ENCODE measurements at places on chromosomes 1 and 21.

GRCh38 chr1:11746092-11746491, 10.2 kb downstream of the AGTRAP start:
- DNase-seq = no peak

DNA sequence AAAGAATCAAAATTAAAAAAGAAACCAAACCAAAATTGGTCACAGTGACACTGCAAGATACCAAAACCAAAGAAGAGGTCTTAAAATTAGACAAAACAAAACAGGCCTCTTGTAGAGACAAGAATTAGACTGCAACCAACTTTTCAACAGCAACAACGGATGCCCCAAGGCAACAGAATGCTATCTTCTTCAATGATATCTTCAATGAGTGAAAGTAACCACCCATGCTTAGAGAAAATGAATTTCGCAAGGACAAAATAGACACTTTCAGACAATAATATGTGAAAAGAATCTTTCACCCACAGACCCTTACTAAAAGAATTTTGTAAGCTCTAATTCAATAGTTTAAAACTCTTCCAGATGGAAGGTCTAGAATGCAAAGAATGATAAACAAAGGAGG, 41.7 kb downstream of the USP48 start:
- DNase-seq = no peak

- DNase-seq = no peak
These were observed 26.4 kb upstream of the UTS2 start for GRCh38 chr1:7879228-7879627.

- no peak for DNase-seq
These were observed 35.0 kb downstream of the MTR start for GRCh38 chr1:236830116-236830515.

- DNase-seq = no peak
These were observed 8.3 kb downstream of the NFIA start for GRCh38 chr1:61090546-61091202.

- no peak for DNase-seq
These were observed 63.3 kb upstream of the ATP2B4 start for GRCh38 chr1:203563291-203563690.

DNA sequence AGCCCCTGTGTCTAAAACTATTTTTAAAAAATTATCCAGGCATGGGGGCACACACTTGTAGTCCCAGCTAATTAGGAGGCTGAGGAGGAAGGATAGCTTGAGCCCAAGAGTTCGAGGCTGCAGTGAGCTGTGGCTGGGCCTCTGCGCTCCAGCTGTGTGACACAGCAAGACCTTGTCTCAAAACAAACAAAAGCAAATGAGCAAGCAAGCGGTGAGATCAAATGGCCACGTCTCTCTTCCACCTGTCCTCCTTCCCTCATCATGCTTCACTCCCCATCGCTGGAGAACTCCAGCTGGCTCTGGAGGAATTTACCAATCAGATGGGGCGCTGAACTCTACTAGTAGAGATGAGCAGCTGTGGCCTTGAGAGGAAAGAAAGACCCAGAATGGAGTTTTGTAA, 14.0 kb upstream of the REN start:
- DNase-seq = no peak

DNA sequence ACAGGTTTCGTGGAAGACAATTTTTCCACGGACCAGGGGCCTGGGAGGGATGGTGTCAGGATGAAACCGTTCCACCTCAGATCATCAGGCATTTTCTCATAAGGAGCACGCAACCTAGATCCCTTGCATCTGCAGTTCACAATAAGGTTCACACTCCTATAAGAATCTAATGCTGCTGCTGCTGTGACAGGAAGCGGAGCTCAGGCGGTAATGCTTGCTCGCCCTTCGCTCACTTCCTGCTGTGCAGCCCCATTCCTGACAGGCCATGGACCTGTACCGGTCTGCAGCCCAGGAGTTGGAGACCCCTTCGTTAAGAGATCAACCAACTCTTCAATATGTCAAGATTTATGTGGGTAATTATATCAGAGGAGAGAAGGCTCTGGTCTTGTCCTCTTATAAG, 3.3 kb upstream of the DHX9 start:
- no peak for DNase-seq

DNA sequence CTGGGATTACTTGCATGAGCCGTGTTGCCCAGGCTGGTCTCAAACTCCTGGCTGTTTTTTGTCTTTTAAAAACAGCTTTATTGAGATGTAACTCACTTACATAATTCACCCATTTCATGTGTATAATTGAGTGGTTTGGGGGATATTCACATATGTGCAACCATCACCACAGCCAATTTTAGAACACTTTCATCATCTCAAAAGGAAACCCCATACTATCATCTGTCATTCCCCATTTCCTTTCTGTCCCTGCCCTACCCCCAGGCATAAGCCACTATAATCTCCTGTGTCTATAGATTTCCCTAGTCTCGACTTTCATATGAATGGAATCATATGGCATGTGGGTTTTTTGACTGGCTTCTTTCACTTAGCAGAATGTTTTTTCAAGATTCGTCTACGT, 43.3 kb downstream of the GPR137B start:
- DNase-seq = no peak

DNA sequence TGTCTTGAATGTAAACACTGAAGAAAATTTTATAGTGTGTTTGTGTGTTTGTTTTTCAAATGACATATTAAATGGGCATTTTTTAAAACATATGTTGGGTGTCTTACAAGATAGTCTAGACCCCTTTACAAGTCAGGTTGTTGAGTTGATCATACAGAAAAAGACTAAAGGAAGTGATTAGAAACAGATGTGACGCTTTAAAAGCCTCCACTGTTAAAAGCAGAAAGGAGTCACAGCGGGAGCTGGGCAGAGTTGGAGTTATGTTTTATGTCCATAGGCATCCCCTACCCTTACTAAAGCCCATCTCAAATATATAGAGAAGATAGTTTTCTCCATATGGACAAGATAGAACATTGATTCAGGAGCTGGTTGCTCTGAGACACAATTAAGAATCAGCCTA, 393.9 kb downstream of the PLPP3 start:
- no peak for DNase-seq

DNA sequence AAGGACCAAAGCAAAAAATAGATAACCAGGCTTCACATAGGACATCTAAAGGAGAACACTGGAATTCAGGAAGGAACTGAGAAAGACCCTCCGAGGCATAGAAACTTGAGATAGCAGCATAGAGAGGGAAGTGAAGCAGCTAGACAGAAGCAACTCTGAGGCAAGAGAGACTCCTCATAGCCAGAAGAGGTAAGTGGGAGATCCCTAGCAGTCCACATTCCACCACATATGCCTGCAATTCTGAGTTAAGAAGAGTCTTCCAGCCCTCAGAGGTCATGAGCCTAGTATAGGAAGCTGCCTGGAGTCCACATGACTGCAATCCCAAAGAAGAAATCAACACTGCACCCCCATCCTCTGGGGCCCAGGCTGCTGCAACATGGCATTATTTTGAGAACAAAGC, 13.9 kb upstream of the FGGY start:
- no peak for DNase-seq

GRCh38 chr1:209648931-209649776, 3.1 kb downstream of the LAMB3 start:
- DNase-seq = no peak

DNA sequence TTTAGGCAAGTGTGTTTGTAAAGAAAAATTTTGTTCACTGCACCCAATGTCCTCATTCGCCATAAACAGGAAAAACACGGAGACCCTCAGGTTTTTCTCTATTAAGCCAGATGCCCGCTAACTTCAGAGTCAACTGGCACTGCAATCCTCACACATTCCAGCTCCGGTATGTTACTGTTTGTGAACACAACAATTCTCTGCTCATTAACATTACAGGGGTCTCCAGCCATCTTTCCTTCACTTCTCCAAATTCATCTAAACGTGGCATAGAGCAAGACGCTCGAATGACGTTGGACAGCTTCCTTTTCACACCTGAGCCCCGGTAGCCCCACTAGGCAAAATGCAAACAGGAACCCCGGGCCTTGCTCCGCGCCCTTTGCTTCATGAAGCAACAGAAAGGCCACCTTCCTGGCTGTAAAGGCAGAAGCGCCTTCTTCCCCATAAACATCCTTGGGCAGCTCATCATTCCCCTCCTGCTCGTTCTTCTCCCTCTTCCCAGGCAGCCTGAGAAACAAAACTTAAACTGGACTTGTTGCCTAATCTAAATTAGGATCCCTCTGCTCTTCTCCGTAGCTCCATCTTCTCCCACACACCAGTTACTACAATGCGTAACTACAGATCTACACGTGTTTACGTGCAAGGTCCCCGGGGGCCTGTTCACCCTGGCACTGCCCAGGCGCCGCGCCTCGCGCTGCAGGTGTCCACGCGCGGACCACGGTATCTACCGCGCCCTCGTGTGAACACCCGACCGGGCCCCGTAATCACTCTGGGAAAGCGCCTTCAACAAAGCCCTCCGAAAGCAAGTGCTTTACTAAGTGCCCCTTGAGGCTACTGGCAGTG, 1.2 kb downstream of the LBR start:
- peak; percentile 31 for DNase-seq

DNA sequence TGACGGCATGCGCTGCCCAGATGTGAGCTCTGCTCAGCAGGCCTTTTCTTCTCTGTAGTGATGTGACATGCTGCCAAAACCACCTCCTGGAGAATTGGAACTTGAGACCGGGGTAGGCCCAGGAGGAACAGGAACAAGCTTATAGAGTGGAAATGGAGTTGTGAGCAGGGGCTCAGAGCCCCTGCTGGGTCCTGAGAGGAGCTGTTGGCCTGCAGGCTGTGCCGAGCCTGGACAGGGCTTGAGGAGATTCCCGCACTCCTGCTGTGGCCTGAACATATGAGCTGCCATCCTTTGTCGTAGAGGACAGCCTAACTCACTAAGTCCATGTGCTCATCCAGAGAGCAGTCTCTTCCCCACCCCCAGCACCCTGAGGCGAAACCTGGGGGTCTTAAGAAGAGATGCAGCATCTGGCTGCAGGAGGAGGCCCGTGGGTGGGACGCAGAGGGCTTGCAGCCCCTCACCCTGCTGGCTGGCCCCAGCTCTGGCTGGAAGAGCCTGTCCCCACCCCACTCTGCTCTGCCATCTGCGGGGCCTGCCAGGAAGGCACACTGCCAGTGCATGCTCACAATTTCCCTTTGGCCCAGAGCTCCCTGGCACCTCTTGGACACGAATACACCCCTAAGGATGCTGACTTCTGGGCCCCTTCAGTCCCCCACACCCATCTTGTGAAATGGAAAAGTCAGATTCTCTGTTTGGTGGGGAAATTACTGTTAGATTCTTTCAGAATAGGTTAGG, 42.5 kb downstream of the PTPRF start:
- DNase-seq = no peak
